BJ (cell line): ENCODE measurements at places on chromosomes 7 and 10. TPM values are rescaled to one million over a fixed set of nuclear protein-coding genes. Genes with fewer than 3 reads are reported as not detected.

GRCh38 chr7:80207501-80207900 lies 72.9 kb downstream of the GNAI1 start:
- DNase-seq: no peak

- DNase-seq: no peak
Observed at GRCh38 chr7:7529328-7529727, 6.3 kb downstream of the COL28A1 start.

- no peak for DNase-seq
Observed at GRCh38 chr10:62503872-62504271, 129.7 kb downstream of the ZNF365 start.

- peak; percentile 70 for DNase-seq
Observed at GRCh38 chr10:62454687-62455397, 80.7 kb downstream of the ZNF365 start.

GRCh38 chr10:28858646-28859045 lies 181.3 kb downstream of the BAMBI start:
- DNase-seq: no peak

DNA sequence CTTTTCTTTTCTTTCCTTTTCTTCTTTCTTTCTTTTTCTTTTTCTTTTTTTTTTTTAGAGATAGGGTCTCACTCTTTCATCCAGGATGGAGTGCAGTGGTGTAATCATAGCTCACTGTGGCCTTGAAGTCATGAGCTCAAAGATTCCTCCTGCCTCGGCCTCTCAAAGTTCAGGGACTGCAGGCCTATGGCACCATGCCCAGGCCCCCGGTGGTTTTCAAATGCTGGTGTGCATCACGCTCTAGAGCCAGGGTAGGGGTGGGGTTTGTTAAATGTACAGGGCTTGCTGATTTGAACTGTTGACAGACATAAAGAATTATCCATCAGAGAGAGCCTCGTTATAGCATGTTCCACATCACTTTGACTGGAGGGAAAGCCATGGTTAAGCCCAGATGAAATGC lies 5.8 kb downstream of the MINDY4 start:
- DNase-seq: no peak

DNA sequence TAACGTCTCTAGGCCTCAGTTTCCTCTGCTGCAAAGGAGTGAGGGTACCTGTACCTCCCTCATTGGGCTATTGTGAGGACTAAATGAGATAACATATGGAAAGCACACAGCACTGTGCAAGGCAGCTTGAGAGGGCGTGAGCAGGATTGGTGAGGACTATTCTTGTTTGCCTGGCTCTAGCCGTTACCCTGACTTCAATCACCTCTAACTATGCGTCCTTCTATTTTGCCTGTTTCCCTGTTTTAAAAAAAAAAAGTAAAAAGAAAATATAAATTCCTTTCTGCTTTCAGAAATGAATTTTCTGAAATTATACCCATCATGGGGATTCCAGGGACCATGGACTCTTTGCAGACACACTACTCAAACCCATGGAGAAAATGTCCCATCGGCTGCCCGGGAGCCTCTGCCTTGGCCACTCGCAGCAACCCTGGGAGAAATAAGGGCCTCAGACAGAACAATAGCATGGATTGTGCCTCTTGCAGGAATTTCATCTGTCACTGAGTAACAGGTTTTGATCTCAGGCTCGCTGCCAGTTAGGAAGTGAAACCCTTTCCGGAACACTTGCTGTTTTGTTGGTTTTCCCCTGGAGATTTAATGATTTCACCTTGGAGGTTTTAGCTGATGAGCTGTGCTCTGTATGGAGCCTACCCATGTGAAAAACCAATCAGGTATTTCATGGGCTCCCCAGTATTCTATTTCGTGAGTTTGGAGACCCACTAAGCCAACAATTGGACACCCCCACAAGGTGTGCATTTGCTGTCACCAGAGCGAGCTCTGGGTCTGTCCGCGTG lies 55.6 kb downstream of the STEAP1B start:
- no peak for DNase-seq

DNA sequence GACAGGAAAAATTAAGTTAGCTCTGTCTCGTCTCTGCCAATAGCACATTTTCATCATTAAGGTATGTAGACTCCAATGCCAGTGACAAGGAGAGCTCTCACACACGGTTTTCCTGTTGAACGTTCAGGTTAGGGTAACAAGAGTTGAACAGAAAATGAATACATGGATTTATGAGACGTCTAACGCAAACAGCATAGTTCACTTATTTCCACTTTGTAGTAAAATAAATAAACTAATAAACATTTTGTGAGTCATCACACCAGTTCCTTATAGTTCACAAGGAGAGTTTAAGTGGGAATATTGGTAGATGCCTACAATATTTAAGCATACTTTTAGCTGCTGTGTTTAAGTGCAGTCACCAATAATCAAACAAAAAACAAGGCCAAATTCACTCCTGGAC lies 21.1 kb downstream of the DRGX start:
- DNase-seq: no peak

DNA sequence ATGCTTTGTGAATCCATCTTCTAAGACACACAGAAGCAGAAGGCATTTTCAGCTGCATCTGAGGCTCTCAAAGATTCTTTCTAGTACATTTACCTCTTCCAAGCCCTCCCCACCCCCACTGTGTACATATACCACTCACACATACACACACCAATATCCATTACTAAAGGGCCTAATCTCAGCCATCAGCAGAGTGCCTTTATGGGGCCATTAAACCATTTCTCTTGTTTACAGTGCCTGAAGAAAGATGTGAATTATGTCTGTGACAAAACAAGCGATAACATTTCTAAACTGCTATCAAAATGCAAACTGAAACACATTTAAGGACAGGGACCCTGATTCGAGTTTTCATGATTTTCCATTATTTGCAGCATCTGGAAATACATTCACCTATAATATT lies 40.0 kb downstream of the ETV1 start:
- no peak for DNase-seq

- DNase-seq: no peak
Observed at GRCh38 chr10:76675951-76676587, 961.5 kb downstream of the KCNMA1 start.

The FKBP6 gene
- polyA plus RNA-seq: not detected in 2 replicates

The CTAGE15 gene
- not detected in 2 replicates for polyA plus RNA-seq

The EIF5AL1 gene
- polyA plus RNA-seq: 0.23 and 0.64 TPM in 2 replicates

The PDE1C gene
- 19.6 and 32.4 TPM in 2 replicates for polyA plus RNA-seq
